Keratinocyte (primary cell): ENCODE measurements at places on chromosomes 3 and 15.

DNA sequence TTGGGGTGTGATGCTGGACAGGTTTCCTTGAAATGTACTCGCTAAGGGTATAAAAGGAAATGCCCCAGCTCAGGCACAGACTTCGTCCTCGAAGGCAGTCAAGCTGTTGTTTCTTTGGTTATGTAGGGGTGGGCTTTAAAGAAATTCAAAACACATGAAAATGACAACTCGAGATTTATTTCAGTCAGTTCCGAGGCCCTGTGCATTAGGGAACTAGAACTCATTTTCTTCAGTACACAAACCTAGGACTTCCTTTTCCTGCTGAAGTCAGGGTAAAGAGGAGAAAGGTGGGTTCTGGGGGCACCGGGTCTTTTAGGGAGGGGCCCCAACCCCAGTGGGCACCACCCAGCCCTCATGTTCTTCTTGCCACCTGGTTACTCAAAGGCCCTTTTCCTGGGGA is 7.7 kb downstream of the CCR9 start:
- no peak for DNase-seq

DNA sequence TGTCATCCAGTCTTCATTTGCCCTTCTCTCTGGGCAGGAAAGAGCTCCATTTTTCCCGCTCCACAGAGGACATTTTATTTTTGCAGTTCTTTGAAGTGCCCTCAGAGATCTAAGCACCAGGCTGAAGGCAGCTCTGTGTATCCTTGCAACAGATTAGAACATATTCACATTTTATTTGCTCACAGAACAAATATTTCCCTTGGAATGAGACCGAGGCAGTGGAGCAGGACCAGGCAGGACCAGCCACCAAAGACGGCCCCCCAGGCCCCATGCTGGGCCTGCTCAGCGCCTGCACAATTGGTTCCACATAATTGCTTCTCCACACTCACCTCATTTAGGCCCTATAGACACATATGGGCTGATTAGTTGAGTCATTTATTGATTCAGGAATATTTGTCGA is 15.7 kb upstream of the ETV5 start:
- DNase-seq, result no peak

- DNase-seq, result no peak
These were observed 55.1 kb downstream of the GPR160 start for GRCh38 chr3:170092907-170093306.

GRCh38 chr3:194067949-194068362 is 68.0 kb upstream of the HES1 start:
- no peak for DNase-seq

DNA sequence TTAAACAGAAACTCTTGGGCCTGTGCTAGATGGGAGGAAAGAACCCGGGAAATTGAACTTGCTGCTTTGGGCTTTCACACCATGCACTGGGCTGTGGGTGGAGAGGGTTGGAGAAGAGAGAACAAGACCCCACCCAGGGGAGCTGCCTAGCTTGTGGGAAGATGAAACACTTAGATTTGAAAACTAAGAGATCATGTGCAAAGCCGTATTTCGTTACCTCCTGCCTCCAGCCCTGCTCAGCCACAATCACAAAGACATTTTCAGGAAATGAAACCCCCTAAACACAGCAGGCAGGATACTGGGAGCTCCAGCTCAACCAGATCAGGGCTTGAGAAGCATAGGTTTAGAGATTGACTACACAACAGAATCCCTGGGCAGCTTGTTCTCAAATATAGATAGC is 183.0 kb upstream of the C2CD4B start:
- no peak for DNase-seq

DNA sequence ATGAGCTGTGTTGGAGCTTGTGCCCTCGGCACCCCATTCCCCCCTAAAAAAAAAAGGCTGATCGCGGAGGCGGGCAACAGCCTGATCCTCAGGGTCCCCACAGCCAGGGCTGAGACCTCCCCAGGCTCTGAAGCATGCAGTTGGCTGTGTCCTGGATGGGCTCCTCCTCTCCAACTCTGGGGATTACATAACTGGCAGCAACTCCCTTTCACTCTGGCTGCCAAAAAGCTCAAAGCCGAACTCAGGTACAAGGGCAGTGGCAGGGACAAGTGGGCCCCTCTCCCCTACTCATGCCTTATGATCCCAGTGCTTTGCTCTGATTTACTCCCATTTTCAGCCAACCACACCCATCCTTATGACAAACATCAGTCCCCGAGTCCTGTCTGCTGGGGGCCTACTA is 18.3 kb downstream of the TPRA1 start:
- DNase-seq, result no peak

GRCh38 chr3:132461544-132461943 is 44.2 kb downstream of the DNAJC13 start:
- DNase-seq, result no peak

DNA sequence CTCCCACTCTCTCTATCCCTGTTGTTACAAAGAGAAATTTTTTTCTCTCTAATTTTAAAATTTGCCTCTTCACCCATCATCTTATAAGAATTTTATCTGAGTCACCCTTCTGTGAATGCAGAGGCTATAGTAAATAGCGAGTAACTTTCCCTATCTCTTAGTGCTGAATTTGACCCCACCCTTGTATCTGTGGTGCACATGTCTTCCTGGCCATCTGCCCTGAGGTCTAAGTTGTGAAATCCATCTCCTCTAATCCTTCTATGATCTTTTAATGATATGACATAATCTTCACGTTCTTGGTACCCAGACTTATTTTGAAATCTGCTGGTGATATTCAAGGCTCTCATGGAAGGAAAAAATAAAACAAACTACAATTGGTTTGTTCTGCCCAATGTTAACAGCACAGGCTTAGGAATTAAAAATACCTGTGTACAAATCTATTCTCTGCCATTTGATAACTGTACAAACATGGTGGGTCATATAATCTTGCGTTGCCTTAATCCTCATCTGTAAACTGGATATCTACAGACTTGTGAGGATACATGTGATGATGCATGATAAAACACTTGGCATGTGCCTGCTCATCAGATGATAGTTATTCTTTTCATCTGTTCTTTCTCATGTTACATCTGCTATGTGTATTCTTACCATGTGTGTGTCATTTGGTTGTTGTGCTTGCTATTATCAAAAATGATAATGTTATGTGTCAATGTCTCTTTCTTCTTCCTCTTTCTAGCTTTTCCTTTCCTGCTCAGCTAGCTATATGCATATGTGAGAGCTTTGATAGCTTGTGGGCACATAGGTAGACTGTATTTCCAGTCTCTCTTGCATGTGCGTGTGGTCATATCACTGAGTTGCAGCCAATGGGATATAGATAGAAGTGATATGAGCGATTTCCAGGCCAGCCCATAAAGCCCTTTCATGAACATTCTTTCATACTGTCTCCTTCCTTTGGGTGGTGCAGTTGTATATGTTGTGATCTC is 13.7 kb upstream of the CCR3 start:
- peak; percentile 32 for DNase-seq

DNA sequence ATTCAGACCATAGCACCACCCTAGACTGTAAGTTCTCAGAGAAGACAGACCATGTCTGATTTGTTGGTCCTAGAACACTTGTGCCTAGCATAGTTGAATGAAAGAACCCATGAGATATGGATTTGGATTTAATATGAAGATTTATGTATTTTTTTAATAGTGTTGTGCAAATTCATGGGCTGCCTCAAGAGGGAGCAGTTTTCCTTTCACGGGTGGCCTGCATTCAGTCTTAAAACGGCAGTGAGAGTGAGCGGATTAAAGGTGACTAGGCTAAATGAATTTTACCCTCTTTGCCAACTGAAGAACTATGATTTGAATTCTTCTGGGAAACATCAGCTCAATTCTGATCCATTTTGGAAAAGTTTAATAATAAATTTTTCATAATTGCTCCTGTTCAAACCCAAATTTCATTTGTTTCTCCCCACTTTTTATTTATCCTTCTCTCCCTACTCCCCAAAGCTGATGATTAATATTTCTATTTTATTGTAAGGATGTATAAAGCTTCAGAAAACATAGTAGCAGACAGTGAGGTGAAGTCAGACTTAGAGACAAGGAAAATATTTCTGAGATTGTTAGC is 67.3 kb downstream of the MORC1 start:
- no peak for DNase-seq

GRCh38 chr3:127423856-127424765 is 136.3 kb upstream of the PRR20G start:
- no peak for DNase-seq

DNA sequence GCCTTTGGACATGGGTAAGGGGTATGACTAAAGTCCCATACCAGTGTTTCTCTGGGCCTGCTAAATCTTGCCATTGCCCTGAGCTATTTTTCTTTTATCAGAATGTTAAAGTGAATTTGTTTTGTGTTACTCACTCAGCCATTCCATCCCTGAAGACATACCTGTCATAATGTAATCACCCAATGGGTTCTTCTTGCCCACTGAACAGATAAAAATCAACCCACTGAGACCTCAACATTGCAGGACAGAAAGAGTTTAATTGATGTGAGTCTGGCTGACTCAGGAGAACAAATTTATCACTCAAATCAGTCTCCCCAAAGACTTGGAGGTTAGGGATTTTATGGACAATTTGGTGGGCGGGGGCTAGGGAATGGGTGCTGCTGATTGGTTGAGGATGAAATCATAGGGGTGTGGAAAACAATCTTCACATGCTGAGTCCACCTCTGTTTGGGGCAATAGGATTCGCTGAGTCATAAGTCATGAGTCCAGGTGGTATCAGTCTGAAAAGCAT is 47.4 kb downstream of the ILDR1 start:
- DNase-seq, result peak; percentile 92

- DNase-seq, result no peak
These were observed 7.2 kb downstream of the LIPC start for GRCh38 chr15:58438956-58439355.

DNA sequence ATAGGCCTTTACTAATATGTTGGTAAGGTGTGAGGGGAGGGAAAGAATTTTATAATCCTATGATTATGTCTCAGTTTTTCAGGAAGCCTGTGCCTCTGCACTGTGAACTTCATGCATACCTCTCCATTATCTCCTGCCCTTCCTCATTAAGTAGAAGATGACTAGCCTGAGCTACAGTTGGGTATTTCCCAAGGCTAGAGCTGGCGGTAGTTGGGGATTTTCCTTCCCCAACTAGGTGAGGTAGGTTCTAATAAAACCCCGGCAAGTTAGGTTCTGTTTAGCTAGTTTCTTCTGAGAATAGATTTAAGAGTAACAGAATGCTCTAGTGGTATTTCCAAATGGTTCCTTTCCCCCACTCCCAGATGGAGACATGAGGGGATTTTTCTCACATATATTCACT is 414.5 kb downstream of the GRM7 start:
- no peak for DNase-seq

DNA sequence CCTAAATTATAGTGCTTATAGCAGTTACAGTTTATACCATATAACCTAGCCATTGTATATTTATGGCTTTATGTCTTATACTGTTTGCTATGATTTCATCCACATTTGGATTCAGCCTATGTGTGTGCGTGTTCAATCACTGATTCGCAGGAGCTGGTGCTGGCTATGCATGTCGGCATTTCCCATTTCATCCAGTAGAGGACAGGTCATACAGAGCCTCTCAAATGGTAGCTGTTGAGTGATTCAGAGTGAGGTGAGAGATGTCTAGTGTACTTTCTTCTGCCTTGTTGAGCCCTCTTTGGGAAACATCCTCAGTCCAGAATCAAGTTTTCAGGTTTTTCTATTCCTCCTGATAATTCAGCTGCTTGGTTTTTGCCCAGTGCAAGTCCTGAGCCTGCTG is 76.1 kb downstream of the FRMD4B start:
- DNase-seq, result no peak

DNA sequence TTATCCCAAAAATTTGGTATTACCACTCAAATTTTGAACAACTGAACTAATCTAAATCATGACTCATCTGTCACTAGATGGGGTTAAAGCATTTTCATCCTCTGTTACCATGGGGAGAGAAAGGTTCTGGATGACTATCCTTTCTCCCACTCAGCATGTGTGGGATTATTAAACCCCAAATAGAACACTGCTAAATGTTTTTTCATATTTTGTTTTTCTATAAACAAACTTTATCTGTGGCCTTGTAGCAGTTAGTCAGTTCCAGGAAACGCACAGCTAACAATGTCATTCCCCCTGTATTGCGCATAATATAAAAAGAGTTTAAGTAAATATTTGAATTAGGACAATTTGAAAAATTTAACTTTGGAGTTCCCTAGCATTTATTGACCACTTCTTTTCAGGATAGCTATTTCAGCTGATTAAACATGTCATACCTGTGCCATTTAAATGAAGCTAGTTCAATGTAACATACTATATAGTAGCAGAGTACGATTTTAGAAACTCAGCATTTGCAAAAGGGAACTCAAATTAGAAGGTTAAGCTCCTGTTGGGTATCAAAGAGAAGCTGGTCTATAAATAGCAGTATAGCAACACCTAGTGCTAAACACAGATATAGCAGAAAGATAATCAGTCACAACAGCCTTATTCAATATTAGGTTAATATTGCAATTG is 9.2 kb upstream of the TMEM212 start:
- no peak for DNase-seq

DNA sequence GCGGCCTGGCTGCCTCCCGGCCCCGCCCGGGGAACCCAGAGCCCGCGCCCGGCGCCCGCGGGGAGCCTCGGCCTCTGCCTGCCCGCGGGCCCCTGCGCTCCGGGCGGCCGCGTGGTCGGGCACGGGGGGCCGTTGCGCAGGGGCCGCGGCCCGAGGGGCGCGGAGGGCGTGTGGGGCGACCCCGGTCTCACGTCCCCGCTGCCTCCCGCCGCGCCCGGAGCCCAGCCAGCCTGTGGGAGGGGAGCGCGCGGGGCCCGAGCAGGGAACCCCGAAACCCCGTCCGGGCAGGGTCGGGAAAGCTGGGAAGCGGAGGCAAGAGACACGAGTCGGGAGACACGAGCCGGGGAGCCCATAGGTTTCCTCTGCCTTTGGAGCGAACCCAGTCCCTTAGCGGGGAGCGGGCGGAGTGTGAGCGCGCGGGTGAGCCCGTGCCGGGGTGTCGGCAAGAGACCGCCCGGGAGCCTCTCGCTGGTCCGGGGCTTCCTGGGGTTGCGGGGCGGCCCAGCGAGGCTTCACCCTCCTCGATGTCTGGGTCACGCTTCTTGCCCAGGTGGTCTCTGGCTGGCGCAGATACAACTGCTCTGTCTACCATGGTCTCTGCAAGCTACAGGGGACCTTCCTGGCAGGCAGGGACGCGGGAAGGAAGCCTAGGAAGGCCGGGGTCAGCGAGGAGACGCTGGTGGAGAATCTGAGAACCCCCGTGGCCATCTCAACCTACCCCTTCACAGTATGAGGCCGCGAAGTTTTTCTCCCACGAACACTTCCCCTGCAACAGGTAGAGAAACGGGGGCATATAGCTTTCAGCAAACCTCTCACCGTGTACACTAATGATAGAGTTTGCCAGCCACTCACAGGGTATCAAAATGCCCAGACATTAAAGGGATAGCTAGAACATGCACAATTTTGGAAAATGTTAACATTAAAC is 586 bp downstream of the LRRK1 start:
- DNase-seq, result no peak

GRCh38 chr3:182000447-182000846 is 288.7 kb downstream of the SOX2 start:
- no peak for DNase-seq

DNA sequence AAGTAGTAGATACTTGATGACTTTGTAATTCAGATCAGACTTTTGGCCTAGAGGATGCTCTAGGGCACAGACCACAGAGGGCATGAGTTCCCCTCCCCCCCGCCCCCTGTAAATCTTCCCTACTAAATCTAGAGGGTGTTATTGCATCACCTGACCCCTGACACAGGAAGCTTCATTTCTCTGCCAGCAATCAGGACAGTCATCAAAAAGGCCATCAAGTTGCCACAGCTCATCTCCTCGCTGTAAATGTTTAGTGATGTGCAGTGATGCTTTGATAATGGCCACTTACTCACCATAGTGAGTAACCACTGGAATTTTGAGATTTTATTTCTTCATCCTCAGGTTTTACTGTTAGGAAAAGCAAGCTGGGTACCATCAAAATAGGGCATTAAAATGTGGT is 289.2 kb upstream of the CHRM5 start:
- DNase-seq, result no peak
